ENCODE measurements at places on chromosomes 12 and 14.

DNA sequence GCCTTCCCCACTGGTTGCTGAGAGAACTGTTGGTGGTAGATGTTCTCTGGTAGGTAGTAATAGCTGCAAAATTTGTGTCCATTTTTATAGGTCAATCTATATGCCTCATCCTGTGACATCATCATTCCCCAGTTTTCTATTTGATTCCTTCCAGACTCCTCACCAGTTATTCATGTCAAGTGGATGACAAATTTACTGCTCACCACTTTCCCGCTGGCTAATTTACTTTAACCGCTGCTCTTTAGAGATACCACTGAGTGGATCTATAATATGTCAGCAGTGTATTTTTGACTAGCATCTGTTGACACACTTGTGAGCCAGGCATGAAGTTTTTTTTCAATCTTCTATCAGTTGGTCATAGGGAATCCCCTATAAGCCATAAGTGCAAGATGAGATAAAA is 24.6 kb downstream of the GPR65 start:
- DNase-seq: peak; percentile 50

- no peak for DNase-seq
Measured at GRCh38 chr14:59093902-59094301, 94.6 kb upstream of the DAAM1 start.

DNA sequence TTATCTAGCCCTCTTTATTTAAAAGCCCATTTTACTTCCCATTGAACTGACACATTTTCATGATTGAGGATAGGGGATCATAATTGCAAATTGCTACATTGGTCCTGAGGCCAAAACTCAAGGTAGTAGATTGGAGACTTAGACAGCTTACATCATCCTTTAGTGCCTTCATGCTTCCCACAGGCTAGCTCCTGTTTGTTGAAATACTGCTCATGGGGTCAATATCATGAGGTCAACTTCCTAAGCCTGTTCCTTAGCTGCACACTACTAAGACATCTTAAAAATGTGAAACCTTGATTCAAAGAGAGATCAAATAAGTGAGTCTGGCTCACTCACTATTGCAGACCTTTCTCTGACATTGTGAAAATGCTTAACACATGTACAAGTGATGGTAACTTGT is 113.0 kb downstream of the TBC1D30 start:
- DNase-seq: no peak

GRCh38 chr12:111409403-111409779 is 3.7 kb downstream of the SH2B3 start:
- no peak for DNase-seq

DNA sequence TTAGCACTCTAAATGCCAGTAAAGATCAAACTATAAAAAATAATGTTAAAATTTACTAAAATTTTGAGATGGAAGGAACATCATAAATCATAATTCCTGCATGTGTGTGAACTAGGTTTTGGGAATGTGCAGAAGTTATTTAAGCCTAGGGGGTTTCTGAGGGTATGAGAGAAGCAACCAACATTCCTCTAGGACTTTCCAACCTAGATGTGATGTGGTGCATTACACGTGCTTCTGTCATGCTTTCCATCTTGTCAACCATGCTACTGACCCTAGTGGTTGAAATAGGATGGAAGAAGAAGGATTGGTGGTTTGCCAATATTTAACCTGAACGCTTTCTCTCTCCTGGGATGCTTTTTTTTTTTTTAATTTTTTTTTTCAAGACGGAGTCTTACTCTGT is 209.3 kb downstream of the AEBP2 start:
- DNase-seq: no peak

DNA sequence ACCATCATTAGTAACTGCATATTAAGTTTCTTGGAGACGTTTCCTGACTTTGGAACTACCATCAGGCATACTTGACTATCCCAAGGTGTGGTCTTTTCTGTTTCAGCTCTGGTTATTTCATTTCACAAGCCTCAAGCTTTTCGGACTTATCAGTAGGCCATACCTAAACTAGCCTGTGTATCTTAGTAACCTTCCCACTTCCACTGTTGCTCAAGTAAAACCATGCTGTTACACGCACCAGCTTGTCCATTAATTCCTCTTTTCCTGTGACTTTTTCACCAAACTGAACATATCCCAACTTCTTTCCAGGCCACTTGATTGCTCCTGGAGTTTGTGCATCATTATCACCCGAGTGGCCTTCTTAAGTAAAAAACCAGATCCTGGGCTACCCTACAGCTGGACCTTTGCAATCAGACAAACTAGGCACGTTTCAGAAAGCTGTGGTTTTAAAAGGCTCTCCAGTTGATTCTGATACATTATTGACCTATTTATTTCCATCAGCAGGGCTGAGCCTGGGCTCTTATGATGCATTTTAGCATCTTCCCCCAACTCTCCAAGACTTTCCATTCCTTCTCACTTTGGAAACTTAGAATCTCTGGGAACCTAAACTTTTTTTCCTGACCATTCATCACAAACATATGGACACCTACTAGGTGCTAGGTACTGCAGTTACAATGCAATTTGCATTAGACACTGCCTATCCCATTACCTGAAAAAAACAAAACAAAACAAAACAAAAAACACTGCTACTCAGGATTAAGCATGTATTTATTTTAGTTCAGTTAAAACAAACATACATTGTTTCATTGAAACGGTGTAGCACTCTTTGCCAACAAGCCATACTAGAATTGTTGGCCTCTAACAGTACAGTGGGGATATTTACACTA is 14.9 kb downstream of the SLC38A2 start:
- DNase-seq: peak; percentile 73

DNA sequence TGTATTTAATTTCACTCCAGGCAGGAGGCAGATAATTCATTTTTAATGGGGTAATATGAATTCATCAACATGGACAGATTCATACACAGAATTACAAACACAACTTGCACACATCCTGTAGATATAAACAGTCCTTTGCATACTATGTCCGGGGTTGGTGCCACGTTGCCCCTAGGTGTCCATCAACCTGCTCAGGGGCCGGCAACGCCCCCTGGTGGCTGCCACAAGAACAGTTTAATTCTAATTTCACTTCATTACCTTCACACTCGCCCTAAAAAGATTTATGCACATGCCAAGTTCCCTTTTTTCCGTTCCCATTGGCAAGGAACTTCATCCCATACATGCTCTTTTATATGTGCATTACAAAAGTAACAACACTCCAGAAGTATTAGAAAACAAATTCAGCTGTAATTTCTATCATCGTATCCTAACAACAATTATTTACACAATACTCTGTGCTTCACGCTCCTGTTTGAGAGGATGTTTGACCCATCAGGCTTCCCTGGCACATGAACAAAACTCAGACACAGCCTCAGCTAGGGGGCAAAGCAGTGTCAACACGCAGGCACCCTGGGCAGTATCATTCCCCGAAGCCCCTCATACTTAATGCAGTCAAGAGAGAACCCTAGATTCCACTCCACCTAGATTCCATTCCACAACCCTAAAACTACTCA is 15.5 kb downstream of the MANSC1 start:
- peak; percentile 96 for DNase-seq

DNA sequence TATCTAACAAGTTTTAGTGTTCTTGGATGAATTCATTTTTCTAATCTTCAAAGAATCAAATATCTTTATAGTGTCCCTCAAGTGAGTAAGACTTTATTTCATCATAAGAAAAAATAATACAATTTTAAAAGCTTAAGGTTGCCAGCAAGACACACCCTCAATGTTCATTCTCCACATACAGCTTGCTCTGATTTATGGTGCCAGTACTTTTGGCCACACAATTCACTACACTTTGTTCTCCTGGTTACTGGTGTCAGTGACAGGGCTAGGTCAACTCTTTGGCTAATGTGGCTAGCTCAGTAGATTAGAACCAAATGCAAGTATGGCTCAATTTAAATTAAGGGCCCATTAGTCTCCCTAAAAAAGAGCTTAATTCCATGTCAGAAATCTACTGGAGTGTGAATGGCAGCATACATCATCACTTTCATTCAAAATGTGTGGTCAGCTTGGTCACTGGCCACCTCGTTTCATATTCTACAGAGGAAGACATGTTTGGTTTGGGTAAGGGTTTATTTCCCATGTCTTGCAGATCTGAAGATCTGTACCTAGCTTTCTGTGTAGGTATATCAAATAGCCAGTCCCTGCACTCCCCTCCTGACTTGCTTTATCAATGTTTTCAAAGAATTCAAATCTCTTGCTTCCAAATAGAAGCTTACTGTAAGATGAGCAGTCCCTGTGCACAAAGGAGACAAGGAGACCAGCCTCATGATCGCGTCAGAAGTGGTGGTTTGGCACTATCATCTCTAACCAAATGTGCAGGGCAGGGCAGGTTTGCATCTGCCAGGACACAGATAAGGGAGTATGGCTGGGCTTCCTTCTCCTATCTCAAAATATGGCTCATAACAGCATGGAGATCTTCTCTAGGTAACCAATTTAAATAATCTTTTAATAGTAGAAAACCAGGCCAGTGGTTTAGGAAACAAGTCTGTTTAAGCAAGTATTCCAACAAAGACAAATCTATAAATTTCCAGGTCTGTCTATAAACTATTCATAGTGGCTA is 31.3 kb downstream of the HECTD4 start:
- DNase-seq: no peak

DNA sequence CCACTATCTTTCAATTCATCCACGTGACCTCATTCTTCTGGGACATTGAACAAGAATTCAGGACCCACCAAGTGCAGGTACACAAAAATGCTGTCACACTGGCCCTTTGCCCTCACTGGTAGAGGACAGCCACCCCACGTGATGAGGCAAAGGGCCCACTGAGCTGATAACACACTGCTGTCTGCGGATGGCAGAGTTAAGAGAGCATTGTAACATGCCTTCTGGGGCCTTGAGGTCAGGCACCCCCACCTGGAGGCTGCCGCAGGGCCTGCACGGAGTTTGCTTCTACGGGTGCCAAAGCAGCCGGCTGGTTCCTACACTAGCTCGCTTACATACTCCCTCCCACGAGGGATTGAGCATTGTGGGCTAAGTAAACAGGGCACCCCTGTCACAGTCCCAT is 101.0 kb downstream of the LRIG3 start:
- DNase-seq: no peak

- no peak for DNase-seq
Measured at GRCh38 chr14:47189911-47190484, 485.4 kb downstream of the MDGA2 start.

- DNase-seq: no peak
Measured at GRCh38 chr12:67419810-67420209, 150.7 kb downstream of the CAND1 start.

DNA sequence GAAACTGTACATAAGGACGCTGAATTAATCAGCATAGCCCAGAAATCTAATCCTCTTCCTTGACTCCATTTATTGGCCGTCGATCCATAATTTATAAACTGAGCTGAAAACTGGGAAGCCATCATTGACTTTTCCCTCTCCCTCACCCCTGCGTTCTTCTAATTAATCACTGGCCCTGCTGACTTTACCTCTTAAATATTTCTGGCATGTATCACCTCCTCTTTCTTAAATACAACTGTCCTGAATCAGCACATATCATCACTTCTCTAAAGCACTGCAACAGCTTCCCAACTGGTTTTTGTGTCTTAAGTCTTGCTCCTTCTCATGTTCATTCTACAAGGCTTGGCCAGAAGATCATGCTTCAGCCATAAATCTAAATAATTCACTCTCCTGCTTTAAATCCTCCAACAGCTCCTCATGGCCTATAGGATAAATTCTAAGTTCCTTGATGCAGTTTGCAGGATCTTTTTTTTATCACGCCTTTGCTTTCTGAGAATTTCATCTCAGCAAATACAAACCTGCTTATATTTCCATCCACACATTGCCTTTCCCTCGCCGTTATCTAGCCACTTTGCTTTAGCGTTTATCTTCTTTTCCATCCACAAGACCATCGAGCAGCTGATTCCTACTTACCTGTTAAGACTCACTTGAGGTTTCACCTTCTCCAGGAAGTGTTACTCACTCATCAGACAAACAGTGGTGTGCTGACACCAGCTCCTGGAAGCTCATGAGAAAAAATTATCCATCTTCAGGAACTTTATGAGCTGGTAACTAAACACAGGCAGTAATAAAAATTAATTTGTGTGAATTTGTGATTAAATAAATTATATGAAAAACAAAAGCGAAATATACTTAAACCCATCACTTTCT is 295.6 kb upstream of the FLRT2 start:
- no peak for DNase-seq

DNA sequence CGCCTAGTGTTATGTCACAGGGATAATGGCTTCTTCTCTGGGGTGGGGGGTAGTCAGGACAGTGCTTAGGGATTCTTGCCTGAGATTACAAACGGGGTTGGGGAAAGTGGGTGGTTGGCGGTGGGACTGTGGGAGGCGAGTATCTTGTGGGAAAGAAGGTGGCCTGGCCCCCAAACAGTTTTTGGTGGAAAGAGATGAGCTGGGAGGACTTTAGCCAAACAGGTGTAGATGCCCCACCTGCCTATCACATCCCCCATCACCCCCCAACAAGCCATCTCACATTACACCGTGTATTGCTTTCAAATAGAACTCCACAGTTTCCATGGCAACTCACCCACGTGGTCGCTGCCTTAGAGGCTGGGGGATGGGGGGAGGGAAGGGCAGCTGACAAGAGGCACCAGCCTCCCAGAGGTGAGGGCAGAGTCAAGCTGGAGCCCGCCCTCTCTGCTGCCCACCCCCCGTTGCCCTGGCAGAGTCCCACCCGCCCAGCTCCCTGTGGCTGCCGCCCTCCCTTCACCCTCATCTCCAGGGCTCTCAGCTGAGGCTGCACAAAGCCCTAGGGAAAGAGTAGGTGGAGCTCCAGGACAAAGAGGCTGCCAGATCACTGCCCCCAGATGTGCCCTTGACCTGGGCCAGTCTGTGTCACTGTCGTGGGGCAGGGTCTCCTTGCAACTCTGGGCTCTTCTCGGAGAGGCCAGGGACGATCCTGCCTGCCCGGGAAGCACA is 98.3 kb downstream of the LRRC74A start:
- DNase-seq: peak; percentile 98

GRCh38 chr14:34172550-34173368 is 221.9 kb upstream of the EGLN3 start:
- no peak for DNase-seq

DNA sequence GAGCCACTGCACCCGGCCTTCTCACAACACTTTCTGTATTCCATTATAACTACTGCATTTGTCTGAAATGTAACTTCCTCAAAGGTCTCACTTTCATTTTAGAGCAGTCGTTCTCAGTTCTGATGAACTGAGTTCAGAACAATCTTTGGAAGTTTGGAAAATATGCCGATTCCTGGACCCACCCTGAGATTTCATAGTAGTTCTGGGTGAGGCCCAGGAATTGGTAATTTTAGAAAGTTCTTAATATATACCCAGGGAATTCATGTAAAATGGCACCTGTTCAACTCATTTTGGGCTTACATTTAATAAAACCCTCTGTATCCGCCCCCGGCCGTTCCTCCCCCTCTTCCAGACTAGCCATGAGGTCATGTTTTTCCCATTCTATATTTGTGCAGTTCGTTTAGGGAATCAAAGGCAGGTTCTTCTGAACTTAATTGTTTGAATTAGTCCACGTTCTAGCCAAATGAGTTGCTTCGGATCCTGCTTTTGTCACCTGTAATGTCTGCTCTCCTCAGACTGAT is 5.9 kb downstream of the GSG1 start:
- peak; percentile 52 for DNase-seq
